Activated T-cell treated with anti-CD3 and anti-CD28 coated beads, Interleukin-2, amount 50 U/mL, for 72 hours (primary cell): ENCODE measurements at places on chromosomes 4 and X.

- no peaks in the 10 kb centered on the region for H3K4me1 ChIP-seq
- H3K4me3 ChIP-seq, result no peak overlapping the region
- H3K27ac ChIP-seq, result no peak overlapping the region
These were observed 248.1 kb upstream of the PPARGC1A start for GRCh38 chr4:24137671-24138601.

- H3K36me3 ChIP-seq, result no peaks in the 10 kb centered on the region
- peak within 1 kb of the TSS; percentile 73 for H3K4me3 ChIP-seq
- H3K4me1 ChIP-seq, result peaks cover 9% of the 10 kb centered on the region
- peaks cover 65% of the 10 kb centered on the region for H3K27me3 ChIP-seq
These were observed at the start of gene SPATA18 for GRCh38 chr4:52051213-52051614. TSS of gene SPATA18 (plus strand) at chr4:52051304. CDS start at chr4:52051705, 401 bp downstream.

- peaks cover 9% of the 10 kb centered on the region for H3K27me3 ChIP-seq
- no peak overlapping the region for H3K4me3 ChIP-seq
- DNase-seq, result no peak
- no peaks in the 10 kb centered on the region for H3K36me3 ChIP-seq
- no peaks in the 10 kb centered on the region for H3K4me1 ChIP-seq
These were observed 85.2 kb upstream of the GPR34 start for GRCh38 chrX:41603596-41603995.

- peaks cover 18% of the 10 kb centered on the region for H3K4me1 ChIP-seq
- H3K36me3 ChIP-seq, result no peaks in the 10 kb centered on the region
- H3K27me3 ChIP-seq, result peaks cover 59% of the 10 kb centered on the region
- DNase-seq, result peak; percentile 17
- no peak overlapping the region for H3K4me3 ChIP-seq
- H3K27ac ChIP-seq, result no peak overlapping the region
These were observed 31.3 kb downstream of the DRD5 start for GRCh38 chr4:9812501-9813340.

DNA sequence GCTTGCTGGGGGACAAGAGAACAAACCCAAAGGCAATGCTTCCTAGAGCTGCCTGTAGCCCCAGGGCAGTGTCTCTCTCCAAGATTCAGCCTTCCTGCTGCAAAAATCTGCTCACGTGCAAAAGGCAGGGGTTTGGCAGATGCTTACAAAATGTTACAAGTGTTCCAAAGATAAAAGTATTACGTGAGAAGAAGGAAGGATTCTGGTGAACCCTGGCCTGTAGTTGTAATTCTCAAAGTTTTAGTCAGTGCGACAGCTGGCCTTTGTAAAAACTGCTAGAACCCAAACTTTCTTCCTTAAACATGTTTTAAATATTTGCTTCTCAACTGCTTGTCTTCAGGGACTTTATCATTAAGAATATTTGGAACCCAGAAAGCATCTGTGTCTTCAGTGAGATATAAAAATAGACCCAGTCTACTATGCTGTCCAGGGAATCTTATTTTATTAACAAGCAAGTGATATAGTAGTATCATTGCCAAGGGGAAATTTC lies 232.3 kb downstream of the FRMPD4 start:
- no peaks in the 10 kb centered on the region for H3K27me3 ChIP-seq
- H3K4me3 ChIP-seq, result no peak overlapping the region
- H3K4me1 ChIP-seq, result no peaks in the 10 kb centered on the region
- no peak overlapping the region for H3K27ac ChIP-seq
- no peaks in the 10 kb centered on the region for H3K36me3 ChIP-seq
- no peak for DNase-seq

DNA sequence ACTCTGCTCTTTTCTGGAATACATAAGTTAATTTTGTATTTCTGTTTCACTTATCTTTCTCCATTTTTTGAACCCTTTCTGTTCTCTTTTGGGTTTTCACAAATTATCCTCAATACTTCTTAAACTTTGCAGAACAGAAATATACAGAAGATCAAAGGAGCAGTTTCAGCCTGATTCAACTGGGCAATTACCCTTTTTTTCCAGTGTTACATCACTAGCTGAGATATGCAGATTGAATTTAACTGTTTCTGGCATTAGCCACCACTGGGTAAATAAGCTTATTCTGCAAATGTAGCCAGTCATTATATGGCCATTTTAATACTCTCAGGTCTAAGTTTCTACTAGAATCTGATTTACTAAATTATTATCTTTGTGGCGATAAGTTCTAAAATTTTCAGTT lies 66.9 kb upstream of the GRID2 start:
- H3K36me3 ChIP-seq, result no peaks in the 10 kb centered on the region
- no peaks in the 10 kb centered on the region for H3K4me1 ChIP-seq
- no peak overlapping the region for H3K4me3 ChIP-seq
- no peaks in the 10 kb centered on the region for H3K27me3 ChIP-seq
- no peak overlapping the region for H3K27ac ChIP-seq
- no peak for DNase-seq

DNA sequence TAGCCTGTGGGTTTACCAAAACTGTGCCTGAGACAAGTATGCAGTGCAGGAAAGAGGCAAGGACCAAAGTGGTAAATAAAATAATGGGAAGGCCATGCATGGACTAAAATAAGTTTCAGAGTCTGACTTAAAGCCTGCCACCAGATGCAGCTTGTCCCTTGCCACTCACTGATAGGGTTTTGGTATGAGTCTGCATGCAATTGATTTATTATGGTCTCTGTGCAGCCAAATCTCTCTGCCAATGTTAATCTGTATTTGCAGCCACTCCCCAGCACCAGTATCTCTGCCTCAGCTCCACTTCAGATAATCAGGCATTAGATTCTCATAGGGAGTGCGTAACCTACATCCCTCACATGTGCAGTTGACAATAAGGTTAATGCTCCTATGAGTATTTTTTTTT lies 5.5 kb upstream of the FGF2 start:
- H3K4me3 ChIP-seq, result no peak overlapping the region
- H3K27ac ChIP-seq, result no peak overlapping the region
- H3K36me3 ChIP-seq, result no peaks in the 10 kb centered on the region

GRCh38 chr4:7108660-7109059 lies 40.8 kb upstream of the GRPEL1 start:
- H3K4me3 ChIP-seq, result no peak overlapping the region
- no peaks in the 10 kb centered on the region for H3K27me3 ChIP-seq
- DNase-seq, result no peak

DNA sequence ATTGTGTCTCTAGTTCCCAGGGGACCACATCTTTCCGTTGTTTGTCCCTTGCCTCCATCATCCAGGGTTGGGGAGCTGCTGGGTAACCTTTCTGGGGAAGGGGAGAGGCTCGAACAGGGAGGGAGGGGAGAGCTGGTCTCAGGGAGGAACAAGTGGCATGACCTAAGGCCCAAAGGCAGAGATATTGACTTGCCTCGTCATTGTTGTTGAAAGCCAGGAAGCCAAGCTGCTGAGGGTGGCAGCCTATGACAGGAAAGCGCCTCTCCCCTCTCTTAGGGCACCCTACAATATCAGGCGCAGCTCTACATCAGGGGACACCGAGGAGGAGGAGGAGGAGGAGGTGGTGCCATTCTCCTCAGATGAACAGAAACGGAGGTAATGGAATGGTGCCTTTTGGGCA lies 20.8 kb downstream of the ZNF185 start:
- no peak overlapping the region for H3K27ac ChIP-seq
- H3K4me3 ChIP-seq, result no peak overlapping the region
- DNase-seq, result no peak

- no peak overlapping the region for H3K27ac ChIP-seq
- no peaks in the 10 kb centered on the region for H3K27me3 ChIP-seq
- H3K4me3 ChIP-seq, result no peak overlapping the region
- no peaks in the 10 kb centered on the region for H3K4me1 ChIP-seq
- H3K36me3 ChIP-seq, result no peaks in the 10 kb centered on the region
- no peak for DNase-seq
These were observed 77.4 kb upstream of the BMPR1B start for GRCh38 chr4:94680176-94680862.

GRCh38 chr4:156971165-156971675 lies 379 bp downstream of the PDGFC start:
- peaks cover 6% of the 10 kb centered on the region for H3K36me3 ChIP-seq
- peaks cover 8% of the 10 kb centered on the region for H3K4me1 ChIP-seq
- peaks cover 50% of the 10 kb centered on the region for H3K27me3 ChIP-seq
- H3K27ac ChIP-seq, result no peak overlapping the region

DNA sequence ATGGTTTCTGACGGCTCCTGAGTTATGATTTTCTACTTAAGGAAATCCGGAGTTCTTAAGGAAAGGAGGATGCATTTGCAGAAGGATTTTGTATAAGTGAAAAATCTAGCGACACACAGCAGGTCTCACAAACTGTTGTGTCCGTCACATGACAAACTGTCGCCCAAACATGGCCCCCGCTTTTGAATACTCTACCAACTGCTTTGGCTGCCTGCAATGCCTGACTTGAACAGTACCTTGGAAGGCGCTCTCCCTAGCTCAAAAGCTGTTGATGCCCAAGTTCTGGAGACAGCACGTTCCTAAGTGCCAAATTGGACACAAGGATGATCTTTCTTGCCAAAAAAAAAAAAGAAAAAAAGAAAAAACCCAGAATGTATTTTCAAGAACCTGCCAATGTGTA lies 103.2 kb downstream of the ENPP6 start:
- H3K27ac ChIP-seq, result no peak overlapping the region
- H3K36me3 ChIP-seq, result no peaks in the 10 kb centered on the region
- H3K4me3 ChIP-seq, result no peak overlapping the region
- DNase-seq, result no peak
- H3K27me3 ChIP-seq, result peaks cover 3% of the 10 kb centered on the region

DNA sequence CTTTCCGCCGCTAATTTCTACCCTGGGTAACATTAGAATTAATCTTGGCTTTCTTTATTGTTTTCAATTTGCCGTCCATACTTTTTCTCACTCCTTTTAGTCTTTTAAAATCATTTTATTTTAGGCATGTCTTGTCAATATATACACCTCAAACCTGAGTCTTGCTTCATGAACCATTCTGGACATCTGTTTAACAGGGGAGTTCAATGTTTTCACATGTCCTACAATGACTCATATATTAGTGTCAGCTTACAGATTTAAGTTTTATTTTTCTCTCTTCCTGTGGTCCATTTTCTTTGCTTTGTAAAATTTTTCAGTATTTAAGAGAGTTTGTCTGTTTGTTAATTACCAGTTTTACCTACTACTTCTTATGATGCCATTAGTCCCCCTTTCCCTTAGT lies 89.5 kb downstream of the LCORL start:
- H3K27me3 ChIP-seq, result no peaks in the 10 kb centered on the region
- no peak overlapping the region for H3K27ac ChIP-seq
- no peaks in the 10 kb centered on the region for H3K4me1 ChIP-seq
- no peak overlapping the region for H3K4me3 ChIP-seq
- peaks cover 6% of the 10 kb centered on the region for H3K36me3 ChIP-seq
- DNase-seq, result no peak

DNA sequence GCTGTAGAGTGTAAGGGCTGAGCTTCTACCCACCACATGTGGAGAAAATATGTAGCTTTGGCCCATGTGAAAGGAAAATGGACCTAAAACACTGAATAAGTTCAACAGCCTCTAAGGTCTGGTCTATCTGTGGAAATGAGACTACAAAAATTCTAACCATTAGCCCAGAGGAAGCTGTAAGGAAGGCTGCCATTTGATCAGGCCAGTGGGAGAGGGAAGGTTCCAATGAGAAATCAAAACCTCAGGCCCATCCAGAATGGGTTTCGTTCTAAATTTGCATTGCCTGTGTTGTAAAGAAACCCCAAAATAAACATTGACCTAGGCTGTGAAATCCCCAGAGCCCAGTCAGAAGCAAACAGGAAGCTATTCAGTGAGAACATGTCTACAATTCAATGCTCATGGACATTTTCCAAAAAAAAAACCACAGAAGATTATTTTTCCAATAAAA lies 320.4 kb upstream of the SLC7A11 start:
- H3K27ac ChIP-seq, result no peak overlapping the region
- no peaks in the 10 kb centered on the region for H3K36me3 ChIP-seq
- no peak overlapping the region for H3K4me3 ChIP-seq
- H3K27me3 ChIP-seq, result no peaks in the 10 kb centered on the region
- DNase-seq, result no peak
- no peaks in the 10 kb centered on the region for H3K4me1 ChIP-seq

- H3K4me1 ChIP-seq, result no peaks in the 10 kb centered on the region
- no peak for DNase-seq
- no peaks in the 10 kb centered on the region for H3K27me3 ChIP-seq
- H3K27ac ChIP-seq, result no peak overlapping the region
These were observed 697.5 kb upstream of the GNPDA2 start for GRCh38 chr4:45423896-45424295.

DNA sequence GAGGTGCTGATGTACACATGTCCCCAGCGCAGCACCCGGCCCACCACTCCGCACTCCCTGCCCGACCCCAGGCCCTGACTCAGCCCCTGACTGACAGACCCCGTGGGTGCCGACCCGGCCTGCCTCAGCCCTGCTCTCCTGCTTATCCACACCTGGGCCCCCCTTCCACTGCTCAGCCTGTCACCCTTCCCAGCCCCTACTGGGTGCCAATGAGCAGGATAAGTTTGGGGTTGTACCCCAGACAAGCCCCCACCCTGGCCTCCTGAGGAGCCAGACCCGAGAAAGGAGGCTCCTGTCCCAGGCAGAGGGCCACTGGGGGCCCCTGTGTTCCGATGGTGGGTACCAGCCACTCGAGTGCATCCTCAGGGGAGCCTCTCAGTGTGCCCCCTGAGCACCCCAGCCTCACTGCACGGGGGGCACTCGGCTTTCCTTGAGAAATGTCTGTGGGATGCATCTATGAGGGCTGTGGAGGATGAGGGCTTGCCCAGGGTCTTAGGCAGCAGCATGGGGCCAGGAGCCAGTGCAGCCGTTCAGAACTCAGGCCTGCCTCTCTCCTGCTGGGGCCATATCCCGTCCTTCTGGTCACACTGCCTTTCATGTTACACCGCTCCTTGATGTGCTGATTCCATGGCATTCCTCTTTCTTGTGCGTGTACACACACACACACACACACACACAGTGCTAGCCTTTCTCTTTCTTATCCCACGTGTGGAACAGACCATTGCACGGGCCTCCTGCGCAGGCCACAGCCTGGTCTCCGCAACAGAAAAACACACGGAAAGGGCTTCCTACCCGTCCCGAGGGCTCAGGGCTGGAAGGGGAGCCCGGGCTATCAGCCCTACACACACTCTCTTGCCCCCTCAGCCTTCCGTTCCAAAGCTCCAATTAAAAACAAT lies 220.1 kb upstream of the PSAPL1 start:
- no peaks in the 10 kb centered on the region for H3K36me3 ChIP-seq
- no peak overlapping the region for H3K27ac ChIP-seq
- H3K4me1 ChIP-seq, result peaks cover 6% of the 10 kb centered on the region
- H3K4me3 ChIP-seq, result no peak overlapping the region

DNA sequence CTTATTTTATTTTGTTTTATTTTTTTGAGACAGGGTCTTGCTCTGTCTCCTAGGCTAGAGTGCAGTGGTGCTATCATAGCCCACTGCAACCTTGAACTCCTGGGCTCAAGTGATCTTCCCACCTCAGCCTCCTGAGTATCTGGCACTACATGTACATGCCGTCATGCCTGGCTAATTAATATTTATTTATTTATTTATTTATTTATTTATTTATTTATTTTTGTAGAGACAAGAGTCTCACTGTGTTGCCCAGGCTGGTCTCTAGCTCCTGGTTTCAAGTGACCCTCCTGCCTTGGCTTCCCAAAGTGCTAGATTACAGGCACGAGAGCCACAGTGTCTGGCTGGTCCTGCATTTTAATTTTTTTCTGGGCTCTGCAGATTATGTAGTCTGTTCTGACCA lies 84.9 kb upstream of the BCOR start:
- no peaks in the 10 kb centered on the region for H3K4me1 ChIP-seq
- H3K27ac ChIP-seq, result no peak overlapping the region
- peaks cover 9% of the 10 kb centered on the region for H3K27me3 ChIP-seq
- no peak overlapping the region for H3K4me3 ChIP-seq
